ENCODE measurements at places on chromosomes 5 and 9.
A peak's percentile ranks its signal among the peaks of the same experiment; 100 is the strongest.

GRCh38 chr9:87435189-87435880, 62.3 kb upstream of the DAPK1 start:
- DNase-seq, result no peak

DNA sequence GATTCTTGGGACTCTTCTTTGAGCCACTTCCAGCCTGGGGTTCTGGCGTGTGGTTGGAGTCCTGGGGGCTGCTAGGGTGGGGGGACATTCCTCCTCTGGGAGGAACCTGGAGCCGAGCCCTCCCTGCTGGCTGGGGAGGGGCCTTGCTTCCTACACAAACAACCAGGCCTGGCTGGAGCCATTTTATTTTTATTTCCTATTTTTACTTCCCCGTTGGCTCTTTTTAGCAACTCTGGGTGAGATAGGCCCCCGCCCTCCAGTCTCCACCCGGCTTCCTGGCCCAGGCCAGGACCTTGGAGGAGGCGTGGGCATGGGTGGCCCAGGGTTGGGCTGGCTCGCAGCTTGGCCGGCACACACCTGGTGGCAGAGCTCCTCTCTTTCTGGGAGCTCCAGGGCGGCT, 15.1 kb downstream of the RXRA start:
- no peak for DNase-seq

- no peak for DNase-seq
Measured at GRCh38 chr9:101668421-101668820, 70.0 kb downstream of the GRIN3A start.

GRCh38 chr5:179427032-179427675, 81.9 kb upstream of the ADAMTS2 start:
- DNase-seq, result no peak

DNA sequence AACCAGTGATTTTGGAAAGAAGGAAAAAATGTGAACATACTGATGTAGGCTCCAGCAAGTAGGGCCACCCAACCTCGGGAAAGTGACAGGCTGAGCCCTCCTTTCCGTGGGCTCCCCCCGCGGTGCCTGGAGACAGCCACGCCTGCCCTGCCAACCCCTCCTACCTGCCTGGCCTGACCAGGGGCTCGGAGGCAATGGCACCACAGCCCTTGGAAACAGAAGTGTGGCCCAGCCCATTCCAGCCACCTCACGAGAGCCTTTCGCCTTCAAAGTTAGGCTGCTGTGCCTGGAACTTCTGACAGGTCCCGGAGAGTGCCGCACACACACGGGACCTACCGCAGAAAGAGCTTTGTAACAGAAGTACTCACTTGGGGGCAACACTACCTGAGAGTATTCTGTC, 49.5 kb upstream of the LRRC14B start:
- DNase-seq, result no peak

GRCh38 chr5:179893076-179893957, 14.4 kb downstream of the TBC1D9B start:
- DNase-seq, result no peak

- DNase-seq, result no peak
Measured at GRCh38 chr5:32157078-32157477, 17.0 kb downstream of the GOLPH3 start.

DNA sequence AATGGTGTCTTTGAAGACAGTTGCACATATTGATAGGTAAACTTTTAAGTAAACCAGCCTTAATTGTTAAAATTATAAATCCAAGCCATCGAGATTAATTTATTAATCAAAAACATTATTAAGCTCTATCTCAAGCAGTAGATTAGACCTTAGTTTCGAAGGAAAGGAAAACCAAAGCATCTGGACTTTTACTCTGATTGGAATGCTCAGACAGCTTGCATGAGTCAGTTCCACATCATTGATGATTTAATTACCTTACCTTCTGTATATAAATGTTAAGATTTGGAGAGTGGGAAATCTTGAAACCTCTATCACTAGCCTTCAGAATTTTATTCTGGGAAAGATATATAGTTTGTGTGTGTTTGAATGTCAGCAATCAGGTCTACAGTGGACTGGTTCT, 23.9 kb downstream of the DCP2 start:
- no peak for DNase-seq

- DNase-seq, result no peak
Measured at GRCh38 chr9:123943671-123944070, 13.7 kb upstream of the DENND1A start.

- DNase-seq, result peak; percentile 17
Measured at GRCh38 chr5:61280761-61281427, 51.2 kb upstream of the ZSWIM6 start.
